Stimulated activated CD8-positive, alpha-beta memory T cell treated with anti-CD3 and anti-CD28 coated beads, Interleukin-15, amount 100 ng/mL, for 4 hours (primary cell): ENCODE measurements at places on chromosomes 6 and 20.

DNA sequence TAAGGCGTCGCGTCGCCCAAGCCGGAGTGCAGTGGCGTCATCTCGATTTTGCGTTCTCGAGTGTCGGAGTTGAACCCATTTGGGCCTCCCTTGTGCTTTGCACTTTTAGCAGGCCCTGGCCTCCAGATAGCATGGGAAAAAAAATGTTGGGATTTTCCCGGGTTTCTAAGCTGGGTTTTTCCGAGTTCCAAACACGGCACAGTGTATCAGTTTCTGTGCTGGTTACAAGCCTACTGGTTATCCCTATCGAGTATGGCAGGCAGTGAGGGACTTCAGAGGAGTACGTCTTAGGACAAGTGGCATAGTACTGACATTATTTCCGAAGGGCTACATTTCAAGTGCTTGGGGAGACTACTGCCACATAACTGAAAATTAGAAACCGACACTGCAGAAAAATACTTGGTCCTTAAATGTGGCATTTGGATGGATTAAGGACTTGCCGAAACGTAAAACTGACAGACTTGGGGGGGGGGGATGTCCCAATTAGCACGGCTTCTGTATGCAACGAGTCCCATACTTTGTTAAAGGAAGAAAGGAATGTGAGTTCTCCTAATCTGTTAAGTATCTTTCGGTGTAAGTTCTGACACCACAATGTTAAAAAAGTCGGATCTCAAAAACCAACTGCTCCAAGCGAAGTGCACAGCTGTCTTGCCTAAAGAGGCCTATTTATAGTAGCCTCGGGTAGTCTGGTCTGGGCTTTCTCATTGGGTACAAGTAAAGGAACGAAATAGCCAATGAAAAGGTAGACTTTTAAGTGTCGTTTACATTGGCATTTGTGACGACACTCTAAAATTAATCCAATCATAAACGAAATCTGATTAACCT, 70.2 kb downstream of the HFE start:
- DNase-seq: no peak

GRCh38 chr6:15375638-15376290, 129.9 kb downstream of the JARID2 start:
- DNase-seq: no peak

GRCh38 chr20:19851861-19852260, 93.8 kb downstream of the RIN2 start:
- no peak for DNase-seq

DNA sequence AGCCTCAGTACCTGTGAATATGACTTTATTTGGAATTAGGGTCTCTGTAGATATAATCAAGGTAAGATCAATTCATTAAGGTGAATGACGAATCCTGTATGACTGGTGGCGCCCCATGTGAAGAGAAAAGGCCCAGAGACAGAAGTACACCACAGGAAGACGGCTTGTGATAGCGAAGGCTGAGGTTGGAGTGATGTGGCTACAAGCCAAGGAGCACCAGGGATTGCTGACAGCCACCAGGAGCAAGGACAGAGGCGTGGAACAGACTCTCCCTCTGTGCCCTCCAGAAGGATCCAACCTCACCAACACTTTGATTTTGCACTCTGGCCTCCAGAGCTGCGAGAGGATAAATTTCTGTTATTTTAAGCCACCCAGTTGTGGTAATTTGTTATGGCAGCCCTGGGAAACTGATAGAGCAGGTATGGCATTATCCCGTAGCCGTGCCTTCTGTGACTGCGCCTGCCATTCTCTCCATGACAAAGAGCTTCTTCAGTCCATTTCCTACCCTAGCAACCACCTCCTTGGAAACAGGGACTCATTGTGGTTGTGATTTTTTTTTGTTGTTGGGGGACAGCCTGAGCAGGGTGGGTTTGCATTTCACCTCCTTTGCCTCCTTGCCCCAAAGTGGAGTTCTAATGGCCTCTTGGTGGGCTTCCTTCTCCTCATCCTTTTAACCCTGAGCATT, 29.6 kb downstream of the PTK7 start:
- DNase-seq: no peak

GRCh38 chr6:80060774-80061173, 45.7 kb upstream of the BCKDHB start:
- DNase-seq: no peak

GRCh38 chr6:78861509-78861908, 5.8 kb upstream of the IRAK1BP1 start:
- no peak for DNase-seq

GRCh38 chr6:33731751-33732282, 14.9 kb downstream of the IP6K3 start:
- no peak for DNase-seq

DNA sequence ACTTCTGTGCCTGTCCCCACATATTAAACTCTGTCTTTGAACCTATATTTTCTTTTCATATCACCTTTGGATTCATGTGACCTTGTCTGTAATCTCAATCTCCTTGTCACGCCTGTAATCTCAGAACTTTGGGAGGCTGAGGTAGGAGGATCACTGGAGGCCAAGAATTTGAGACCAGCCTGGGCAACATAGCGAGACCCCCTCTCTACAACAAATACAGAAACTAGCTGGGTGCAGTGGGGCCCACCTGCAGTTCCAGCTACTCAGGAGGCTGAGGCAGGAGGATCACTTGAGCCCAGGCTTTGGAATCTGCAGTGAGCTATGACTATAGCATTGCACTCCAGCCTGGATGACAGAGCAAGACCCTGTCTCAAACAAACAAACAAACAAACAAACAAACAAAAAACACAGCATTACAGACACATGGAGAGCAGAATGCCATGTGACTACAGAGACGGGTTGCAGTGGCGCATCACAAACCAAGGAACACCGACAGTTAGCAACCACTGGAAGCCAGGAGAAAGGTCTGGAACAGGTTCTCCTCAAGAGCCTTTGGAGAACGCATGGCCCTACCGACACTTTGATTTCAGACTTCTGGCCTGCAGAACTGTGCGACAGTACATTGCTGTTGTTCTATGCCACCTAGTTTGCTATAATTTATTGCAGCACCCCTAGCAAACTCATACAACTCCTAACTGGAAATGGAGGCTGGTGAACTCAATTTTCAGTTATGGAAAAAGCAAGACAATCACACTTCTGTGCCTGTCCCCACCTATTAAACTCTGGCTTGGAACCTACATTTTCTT, 14.6 kb upstream of the TIAM2 start:
- no peak for DNase-seq

DNA sequence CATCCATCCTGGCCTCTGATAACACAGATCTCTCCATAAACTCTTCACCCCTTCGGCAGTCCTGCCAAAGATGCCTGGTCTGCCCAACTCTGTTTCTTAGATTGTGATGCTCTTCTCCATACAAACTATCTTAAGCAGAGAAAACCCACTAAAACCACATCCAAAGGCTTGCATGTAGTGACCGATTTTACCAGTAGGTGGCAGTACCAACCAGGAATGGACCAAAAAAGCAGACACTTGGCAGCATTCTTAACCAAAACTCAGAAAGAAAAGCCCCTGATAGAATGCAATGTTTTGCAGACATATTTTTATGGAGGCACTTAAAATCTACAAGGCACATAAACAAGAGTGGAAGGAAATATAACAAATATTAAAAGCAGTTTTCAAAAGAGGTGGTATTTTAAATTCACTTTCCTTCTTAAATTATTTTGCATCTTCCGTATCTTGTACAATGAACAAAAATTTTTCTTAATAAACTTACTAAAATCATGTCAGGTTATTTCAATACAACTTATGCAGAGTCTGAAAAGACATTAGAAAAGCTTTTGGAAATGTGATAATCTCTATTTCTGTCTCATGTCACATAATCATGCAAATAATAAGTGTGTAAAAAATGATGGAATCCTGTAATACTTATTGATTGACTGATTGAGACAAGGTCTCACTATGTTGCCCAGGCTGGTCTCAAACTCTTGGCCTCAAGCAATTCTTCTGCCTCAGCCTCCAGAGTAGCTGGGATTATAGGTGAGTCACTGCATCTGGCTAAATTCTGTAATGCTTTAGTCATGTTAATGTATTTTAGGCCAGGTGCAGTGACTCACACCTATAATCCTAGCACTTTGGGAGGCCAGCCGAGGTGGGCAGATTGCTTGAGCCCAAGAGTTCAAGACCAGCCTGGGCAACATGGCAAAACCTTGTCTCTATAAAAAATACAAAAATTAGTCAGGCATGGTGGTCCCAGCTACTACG, 29.4 kb downstream of the LRP11 start:
- DNase-seq: peak; percentile 40

GRCh38 chr20:36672991-36673390, 27.0 kb upstream of the SLA2 start:
- no peak for DNase-seq

DNA sequence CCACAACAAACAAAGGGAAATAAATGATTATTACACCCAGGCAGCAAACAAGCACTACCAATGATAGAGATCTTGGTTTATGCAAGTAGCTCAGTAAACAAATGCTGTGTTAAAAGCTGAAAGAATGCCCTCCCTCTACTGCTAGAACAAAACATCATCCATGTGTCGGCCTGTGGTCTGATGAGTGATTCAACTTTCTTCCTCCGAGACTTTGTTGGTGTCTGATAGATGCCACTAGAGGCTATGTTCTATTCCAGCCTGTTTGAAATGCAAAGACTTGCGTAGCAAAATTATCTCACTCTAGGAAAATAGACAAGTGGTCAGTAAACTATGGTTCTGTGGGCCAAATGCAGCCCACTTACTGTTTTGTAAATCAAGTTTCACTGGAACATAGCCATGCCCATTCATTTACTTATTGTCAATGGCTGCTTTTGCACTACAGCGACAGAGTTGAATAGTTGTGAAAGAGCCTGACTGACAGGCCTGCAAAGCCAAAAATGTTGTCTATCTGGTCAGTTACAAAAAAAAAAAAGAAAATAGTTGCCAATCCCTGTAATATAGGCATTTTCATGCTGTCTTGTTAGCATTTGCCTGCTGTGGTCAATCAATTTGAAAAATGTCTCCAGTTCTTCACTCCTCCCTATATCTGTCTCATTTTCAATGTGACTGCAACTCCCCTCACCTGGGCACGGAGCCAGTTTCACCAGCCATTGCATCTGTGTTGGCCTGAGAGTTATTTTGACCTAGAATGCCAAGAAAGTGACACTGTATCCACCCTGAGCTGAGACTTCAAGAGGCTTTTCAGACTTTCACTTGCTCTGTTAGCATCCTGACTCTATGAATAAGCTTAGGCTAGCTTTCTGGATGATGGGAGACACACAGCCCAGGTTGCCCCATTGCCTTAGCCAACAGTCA, 544.6 kb upstream of the BTBD3 start:
- no peak for DNase-seq

GRCh38 chr20:47380481-47380880, 24.0 kb upstream of the ZMYND8 start:
- no peak for DNase-seq

GRCh38 chr6:149212206-149212605, 105.3 kb upstream of the TAB2 start:
- DNase-seq: no peak

DNA sequence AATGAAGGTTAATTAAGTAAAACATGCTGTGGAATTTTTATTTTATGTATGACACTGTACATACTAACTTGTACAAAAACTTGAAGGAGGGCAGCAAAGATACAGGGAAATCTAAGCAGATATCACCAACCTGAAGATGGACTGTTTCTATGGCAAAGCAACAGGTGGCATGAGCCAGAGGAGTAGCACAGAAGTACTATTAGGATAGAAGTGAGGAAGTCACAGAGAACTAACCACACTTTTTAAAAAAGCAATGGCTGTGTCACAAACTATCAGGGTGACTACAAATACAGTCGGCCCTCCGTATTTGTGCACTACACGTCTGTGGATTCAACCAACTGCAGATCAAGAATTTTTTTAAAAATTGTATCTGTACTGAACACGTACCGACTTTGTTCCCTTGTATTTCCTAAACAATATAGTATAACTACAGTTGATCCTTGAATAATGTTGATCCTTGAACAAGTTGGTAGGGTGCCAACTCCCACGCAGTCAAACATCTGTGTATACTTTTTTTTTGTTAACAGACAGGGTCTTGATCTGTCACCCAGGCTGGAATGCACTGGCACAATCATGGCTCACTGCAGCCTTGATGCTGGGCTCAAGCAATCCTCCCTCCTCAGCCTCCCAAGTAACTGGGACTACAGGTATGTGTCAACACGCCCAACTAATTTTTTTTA, 61.0 kb downstream of the NUDT3 start:
- no peak for DNase-seq

- DNase-seq: no peak
Measured at GRCh38 chr20:15475483-15475882, 1097.8 kb downstream of the KIF16B start.

GRCh38 chr6:26524722-26525370, 13.3 kb upstream of the HMGN4 start:
- DNase-seq: no peak

DNA sequence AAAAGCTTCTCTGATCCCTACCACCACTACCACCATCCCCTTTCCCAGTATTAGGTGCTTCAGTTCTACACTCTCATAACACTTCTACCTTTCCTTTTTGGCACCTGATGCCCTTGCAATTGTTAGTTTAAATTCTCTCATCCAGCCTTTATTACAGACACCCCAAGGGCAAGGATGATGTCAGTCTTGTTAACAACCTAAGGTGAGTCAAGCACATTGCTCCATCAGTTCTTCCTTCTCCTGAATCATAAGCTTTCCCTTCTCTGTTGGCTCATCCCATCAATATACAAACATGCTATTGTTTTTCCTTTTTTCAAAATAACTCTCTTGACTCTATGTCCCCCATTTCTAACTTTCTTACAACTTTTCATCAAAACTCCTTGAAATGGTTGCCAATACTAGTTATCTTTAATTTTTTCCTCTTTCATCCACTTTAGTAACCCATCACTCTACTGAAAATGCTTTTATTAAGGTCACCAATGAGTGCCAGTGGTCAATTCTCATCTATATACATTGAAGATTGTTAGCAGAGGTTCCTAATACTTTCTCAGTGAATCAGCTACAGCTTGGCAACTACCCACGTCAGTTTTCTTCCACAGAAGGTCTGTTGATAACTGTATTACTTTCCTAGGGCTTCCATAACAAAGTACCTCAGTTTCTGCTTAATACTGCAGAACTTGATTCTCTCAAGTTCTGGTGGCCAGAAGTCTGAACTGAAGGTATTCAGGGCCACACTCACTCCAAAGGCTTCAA, 97.1 kb upstream of the FLRT3 start:
- DNase-seq: no peak

- no peak for DNase-seq
Measured at GRCh38 chr6:35737413-35738211, 780 bp downstream of the ARMC12 start.

DNA sequence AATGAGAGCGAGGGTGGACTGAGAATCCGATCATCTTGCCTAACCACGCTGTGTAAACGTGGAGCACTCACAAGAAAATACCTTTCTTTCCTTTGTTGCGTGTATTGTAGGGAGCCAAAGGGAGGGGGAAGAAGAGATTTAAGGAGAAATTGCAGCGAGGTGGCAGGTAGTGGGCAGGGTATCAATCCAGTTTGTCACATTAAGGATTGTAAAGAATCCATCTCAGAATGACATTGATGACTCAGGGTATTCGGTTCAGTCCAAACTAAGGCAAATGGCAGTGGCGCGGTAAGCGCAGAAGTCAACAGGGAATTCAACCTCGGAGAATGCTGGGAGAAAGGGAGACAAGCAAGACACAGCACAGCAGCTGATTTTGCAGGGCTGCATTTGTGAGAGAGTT, 146.2 kb downstream of the ID4 start:
- DNase-seq: no peak
